Activated CD4-positive, alpha-beta T cell treated with anti-CD3 and anti-CD28 coated beads for 24 hours (primary cell): ENCODE measurements at places on chromosomes 2 and 18.

- DNase-seq: no peak
Measured at GRCh38 chr18:56267334-56267733, 371.1 kb downstream of the TXNL1 start.

GRCh38 chr2:69242651-69243051, 144.4 kb downstream of the GFPT1 start:
- no peak for DNase-seq

GRCh38 chr18:29434650-29435049, 1257.7 kb upstream of the CDH2 start:
- no peak for DNase-seq

DNA sequence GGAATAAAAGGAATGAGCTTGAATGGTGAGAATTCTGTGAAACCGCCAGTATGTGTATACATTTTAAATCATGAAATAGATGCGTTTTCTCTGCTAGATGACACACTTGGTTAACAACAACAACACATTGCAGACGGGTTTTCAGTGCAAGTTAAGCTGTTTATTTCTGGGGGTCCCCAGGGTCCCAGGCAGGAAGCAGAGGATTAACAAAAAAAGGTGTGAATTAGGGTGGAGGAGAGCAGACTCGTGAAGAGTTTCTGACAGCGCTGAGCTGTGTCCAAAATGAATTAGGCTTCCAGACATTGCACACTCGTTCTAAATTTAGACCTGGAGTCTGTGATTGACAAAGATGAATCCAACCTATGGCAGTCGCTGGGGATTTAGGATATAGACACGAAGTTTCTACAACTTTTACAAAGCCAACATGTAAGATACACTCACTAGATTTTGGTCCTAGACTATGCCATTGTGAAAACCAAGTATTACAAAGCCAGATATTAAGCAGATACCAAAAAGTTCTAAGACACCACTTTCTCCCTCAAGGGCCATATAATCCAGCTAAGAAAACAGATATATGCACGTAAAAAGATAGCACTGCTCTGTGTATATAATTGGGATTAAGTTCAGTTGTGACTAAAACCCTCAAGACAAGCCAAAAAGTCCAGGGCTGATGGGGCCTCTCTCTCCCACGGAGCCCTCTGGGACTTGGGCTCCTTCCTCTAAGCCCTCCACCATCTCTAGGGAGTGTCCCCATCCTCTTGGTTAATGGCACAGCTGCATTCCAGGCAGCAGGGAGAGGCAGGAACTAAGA, 120.2 kb downstream of the ACAA2 start:
- DNase-seq: no peak

DNA sequence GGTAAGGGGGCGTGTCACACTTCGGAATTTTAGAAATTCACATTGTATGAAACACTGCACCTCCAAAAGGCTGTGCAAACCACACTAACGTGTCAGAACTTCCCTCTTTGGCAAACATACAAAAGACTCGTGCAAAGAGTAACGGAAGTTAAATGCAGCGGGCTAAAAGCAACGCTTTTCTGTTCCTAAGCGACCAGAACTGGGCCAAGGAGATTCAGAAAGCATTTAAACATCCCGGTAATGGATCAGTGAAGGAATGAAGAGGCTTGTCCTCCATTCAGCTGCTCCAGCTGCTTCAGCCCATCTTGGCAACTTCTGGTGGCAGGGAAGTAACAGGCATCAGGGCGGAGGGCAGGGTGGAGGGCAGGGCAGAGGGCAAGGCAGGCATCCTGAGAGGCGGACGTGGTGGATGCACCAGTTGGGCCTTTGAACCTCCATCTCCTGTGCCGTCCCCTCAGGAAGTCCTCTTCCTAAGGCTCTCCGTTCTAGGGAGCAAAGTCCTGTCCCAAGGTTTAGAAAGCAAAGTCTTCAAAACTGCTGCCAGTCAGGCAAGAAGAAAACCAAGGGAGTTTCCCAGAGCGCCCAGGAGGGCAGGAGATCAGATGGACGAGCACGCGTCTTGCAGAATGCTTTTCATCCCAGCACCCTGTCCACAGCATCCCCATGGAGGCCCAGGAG, 230.7 kb downstream of the ZNF516 start:
- DNase-seq: no peak

GRCh38 chr2:62469548-62469947, 36.4 kb downstream of the TMEM17 start:
- DNase-seq: no peak

GRCh38 chr2:23387221-23387550, 2.2 kb downstream of the KLHL29 start:
- DNase-seq: no peak

- DNase-seq: peak; percentile 3
Measured at GRCh38 chr2:151638191-151638933, 95.9 kb downstream of the NEB start.

DNA sequence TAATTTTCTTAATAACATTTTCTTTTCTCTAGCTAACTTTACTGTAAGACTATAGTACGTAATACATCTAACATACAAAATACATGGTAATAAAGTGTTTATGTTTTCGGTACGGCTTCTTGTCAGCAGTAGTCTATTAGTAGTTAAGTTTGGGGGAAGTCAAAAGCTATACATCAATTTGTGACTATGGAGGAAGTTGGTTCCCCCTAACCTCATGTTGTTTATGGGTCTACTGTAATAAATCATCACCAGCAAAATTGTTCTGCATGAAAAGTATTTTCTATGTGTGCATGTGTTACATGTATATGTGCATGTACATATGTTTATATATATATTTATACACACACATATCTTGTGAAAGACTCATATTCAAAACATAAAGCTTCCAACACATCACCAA, 303.0 kb downstream of the TRIB2 start:
- no peak for DNase-seq

GRCh38 chr2:215499331-215499730, 63.5 kb upstream of the FN1 start:
- no peak for DNase-seq

DNA sequence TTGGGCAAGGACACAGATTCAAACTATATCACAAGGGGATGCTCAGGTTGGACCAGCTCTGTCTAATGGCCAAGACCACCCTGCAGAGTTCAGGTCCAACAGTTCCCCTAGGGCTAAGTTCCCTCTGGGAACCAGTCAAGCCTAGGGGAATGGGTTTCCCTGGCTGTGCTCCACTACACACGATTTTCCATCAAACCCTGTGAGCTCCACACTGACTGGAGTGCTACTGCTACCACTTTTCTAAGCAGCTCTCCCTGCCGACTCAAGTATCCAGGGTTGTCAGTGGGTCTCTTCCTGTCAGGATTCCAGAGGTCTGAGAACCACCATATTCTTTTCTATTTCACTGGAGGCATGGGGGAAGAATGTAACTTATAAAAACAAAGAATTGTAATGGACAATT, 280.4 kb upstream of the COL3A1 start:
- no peak for DNase-seq

DNA sequence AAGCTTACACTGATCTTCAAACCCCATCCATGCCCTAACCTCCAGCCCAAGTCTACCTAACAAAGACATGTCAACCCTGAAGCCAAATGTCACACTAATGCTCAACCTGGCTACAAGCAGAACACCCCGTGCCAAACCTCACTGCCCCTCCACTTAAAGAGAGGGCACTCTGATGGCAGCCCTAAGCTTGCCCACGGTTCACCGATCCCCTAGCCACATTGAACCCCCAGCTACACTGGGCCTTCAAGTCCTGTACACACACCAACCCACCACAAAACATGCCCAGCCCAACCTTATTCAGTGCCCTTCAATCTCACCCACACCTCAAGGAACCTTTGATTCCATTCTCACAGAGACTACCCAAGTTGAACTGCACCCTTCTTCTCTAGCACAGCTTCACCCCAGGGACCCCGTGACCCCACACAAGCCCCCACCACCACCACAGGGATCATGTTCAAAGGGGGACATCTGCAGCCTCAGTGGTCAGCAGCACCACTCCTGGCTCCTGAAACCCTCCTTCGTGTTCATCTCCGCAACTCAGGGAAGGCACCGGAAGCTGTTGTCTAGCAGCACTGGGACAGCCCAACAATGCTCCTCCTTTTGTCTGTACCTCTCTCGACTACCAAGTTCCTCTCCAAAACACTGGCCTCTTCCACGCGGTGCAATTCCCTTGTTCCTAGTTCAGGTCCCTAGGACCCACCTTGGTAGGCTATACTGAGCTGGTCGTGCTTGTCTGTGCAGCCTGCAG, 218.8 kb downstream of the CYP26B1 start:
- no peak for DNase-seq

GRCh38 chr2:111166115-111166514, 45.4 kb downstream of the BCL2L11 start:
- no peak for DNase-seq

DNA sequence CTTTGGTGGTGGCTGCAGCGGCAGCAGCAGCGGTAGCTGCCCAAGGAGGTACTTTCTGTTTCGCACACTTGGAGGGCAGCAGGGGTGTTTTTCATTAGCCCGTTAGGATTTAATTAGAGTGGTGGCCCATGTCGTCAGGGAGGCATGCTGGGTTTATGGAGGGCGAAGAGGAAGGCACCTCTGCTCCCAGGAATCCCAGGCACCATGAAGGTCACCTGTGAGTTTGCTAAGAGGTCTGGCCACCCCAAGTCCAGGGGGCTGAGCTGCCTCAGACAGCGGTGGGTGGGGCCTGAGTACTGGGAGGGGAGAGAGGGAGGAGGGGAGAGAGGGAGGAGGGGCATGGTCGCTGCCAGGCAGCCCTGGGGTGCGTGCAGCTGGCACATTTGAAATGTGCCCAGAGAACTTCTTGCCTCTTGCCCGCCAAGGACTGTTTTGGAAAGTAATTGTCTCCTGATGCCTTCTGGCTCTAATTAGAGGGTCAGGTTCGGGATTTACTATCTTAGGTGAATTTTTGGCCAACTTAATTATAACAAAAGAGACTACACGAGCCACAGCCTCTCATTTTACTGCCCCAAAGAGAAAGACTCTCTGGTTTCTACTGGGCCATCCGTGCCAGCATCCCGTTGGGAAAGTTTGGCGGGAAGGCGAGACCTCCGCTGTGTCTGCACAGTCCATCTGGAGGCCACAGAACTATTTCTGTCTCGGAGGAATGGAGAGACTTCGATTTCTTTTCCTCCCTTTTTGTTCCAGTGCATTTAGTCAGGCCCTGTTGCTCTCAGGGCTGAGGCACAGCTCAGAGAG, 62.0 kb downstream of the GLI2 start:
- no peak for DNase-seq

DNA sequence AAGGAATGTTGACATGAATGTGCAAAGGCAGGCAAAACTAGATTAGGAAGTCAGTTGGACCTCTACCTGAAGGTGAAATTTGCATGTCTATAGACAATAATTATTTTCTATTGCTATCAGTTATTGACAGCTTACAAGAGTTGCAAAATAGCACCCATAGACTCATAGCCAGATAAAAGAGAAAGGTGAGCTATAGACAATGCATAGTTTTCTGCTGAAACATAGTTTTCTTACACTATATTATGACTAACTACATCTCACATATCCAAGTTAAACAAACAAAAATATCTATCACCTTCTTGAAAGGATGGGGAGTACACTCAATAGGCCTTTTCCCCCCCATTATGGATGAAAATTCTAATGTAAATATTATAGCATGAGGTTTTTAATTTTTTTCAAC, 305.0 kb downstream of the PTH2R start:
- DNase-seq: no peak

GRCh38 chr2:144004742-144005141, 515.2 kb downstream of the ZEB2 start:
- DNase-seq: no peak

GRCh38 chr2:27721335-27721734, 50.2 kb upstream of the MRPL33 start:
- no peak for DNase-seq

DNA sequence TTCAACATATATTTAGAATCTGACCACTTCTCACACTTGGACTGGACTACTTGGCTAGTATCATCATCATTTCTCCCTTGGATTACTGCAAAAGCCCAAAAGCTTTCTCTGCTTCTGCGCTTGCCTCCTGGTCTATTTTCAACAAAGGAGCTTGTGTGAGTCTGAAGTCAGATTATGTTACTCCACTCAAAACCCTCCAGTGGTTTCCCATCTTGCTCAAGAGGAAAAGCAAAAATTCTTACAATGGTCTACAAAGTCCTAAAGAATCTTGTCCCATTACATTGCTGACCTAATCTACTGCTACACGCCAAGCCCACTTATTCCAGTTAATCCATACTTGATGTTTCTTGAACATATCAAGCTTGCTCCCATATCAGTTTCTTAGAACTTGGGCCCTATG, 9.6 kb downstream of the PREPL start:
- DNase-seq: no peak

GRCh38 chr2:170335351-170335750, 157.4 kb downstream of the MYO3B start:
- no peak for DNase-seq

GRCh38 chr2:179963626-179964025, 43.5 kb downstream of the CWC22 start:
- DNase-seq: no peak

DNA sequence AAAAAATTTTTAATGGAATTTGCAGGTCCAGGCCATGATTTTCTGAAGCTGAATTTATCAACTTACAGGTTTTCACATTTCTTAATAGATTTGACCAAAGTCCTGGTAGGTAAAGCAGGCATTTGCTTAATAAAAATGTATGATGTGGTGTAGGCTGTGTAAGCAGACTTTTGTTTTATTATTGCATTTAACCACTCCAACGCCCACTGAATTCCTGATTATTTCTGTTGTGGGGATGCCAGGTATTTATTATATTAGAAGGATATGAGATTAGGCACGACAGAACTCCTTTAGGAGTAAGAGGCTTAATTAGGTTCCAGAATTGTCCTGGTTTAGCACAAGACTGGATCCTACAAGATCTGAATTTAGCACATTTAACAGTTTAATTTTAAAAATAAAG, 111.1 kb downstream of the ADCYAP1 start:
- DNase-seq: no peak

DNA sequence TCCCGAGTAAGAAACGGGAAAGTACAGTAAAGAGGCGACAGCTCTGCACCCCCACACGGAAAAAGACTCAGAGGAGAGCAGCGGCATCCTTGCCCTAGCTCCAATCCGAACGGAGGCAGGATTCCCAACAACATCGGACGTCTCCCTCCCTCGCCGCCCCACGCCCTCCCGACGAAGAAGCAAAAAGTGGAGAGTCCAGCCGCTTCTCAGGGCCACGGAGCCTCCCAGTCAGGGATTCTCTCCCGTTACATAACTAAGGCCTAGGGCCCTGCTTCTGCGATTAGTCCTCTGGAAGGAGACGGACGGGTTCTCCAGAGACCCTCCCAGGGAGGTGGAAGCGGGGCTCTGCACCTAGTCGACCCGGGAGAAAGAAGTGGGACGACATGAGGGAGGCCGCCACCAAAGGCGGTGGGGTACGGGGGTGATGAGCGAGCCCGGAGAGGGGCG, 587 bp downstream of the SUMO1 start:
- no peak for DNase-seq

DNA sequence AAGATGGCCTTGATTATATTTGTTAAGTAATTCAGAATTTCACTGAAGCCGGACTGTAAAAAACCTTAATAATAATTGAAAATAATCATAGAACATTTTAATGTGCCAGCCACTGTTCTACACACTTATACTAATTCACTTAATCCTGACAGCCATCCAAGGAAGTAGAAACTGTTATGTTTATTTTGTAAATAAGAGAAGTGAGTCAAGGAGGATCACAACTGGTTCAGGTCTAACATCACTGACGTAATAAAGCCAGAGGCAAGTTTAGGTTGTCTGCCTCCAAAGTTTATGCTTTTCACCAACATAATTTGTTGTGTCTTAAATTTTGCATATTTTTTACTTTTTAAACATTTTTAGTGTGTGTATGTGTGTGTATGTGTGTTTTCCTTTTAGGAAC, 436.1 kb downstream of the LRRTM4 start:
- DNase-seq: no peak

GRCh38 chr18:66734451-66734850, 130.6 kb upstream of the CDH19 start:
- no peak for DNase-seq
